ENCODE measurements at places on chromosomes 5 and 9. TPM values are rescaled to one million over a fixed set of nuclear protein-coding genes. Genes with fewer than 3 reads are reported as not detected.

MBLAC2 gene
- 3.3 TPM for total RNA-seq

CDC14B gene
- 33.8 TPM for total RNA-seq

GAS1 gene
- 2.3 TPM for total RNA-seq

TGFBI gene
- total RNA-seq = 172 TPM

LCN1 gene
- total RNA-seq = not detected

COL23A1 gene
- total RNA-seq = not detected

GMCL2 gene
- total RNA-seq = not detected

REEP2 gene
- 0.21 TPM for total RNA-seq

CKMT2 gene
- not detected for total RNA-seq

KIF27 gene
- 0.34 TPM for total RNA-seq

CARD9 gene
- 0.32 TPM for total RNA-seq

OSMR gene
- total RNA-seq = 26.4 TPM

BTF3 gene
- 309 TPM for total RNA-seq

PCDHB8 gene
- total RNA-seq = 0.75 TPM

ARL14EPL gene
- total RNA-seq = not detected

ZSWIM6 gene
- total RNA-seq = 13.1 TPM

C9orf40 gene
- total RNA-seq = 5.7 TPM

SMARCA2 gene
- total RNA-seq = 39.9 TPM

CAMSAP1 gene
- 16.6 TPM for total RNA-seq

ZNF354C gene
- not detected for total RNA-seq

C8G gene
- total RNA-seq = not detected

ARID3C gene
- not detected for total RNA-seq

BHMT2 gene
- total RNA-seq = not detected

LECT2 gene
- total RNA-seq = not detected

All from SJSA1 (cell line).